Cerebellar cortex (tissue), 1 donor: ENCODE measurements at places on chromosomes 1 and 21.

- no peak for DNase-seq
Measured at GRCh38 chr21:42350318-42350910, 380 bp downstream of the TFF2 start.

GRCh38 chr1:172733815-172734214, 74.9 kb downstream of the FASLG start:
- DNase-seq = no peak

GRCh38 chr21:18548249-18548648, 144.7 kb upstream of the TMPRSS15 start:
- DNase-seq = no peak

DNA sequence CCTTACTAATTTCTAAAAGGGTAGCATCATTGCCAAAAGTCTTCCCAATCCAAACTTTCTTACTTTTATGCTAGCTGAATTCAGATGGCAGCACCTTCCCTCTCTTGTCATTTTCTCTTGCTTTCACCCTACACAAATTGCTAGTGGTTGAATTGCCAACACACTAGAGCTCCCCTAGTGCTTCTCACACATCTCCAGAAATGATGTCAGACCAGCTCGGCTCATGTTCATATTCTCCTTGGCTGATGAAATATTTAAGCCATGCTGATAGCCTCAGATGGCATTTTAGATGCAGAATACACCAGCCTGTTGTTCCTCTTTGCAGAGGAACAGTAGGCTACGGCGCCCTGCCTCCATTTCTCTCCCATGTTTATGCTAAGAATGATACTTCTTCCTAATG, 256.9 kb downstream of the PTBP2 start:
- no peak for DNase-seq

- DNase-seq = no peak
Measured at GRCh38 chr1:29709704-29710280, 473.5 kb downstream of the PTPRU start.
